Stimulated activated CD8-positive, alpha-beta memory T cell treated with anti-CD3 and anti-CD28 coated beads, Interleukin-15, amount 100 ng/mL, for 24 hours (primary cell): ENCODE measurements at places on chromosomes 7 and 10.

DNA sequence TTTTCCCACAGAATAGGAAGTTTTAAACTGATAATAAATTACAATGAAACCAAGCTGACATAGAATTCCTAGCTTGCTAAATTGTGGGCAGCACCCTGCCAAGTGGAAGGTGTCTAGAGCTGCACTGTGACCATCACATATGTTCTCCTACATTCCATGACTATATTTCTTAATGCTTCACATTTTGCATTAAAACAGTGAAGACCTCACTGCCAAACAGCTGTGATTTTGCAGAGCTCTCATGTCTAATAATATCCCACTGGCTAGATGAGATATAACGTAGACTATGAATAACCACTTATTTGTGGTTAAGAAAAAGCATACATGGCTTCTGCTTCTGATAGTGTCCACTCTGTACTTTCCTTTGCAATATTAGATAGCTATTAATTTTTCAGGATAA is 228.3 kb upstream of the TEX47 start:
- no peak for DNase-seq

- no peak for DNase-seq
Observed at GRCh38 chr7:57256637-57257375, 124.6 kb upstream of the ZNF479 start.

DNA sequence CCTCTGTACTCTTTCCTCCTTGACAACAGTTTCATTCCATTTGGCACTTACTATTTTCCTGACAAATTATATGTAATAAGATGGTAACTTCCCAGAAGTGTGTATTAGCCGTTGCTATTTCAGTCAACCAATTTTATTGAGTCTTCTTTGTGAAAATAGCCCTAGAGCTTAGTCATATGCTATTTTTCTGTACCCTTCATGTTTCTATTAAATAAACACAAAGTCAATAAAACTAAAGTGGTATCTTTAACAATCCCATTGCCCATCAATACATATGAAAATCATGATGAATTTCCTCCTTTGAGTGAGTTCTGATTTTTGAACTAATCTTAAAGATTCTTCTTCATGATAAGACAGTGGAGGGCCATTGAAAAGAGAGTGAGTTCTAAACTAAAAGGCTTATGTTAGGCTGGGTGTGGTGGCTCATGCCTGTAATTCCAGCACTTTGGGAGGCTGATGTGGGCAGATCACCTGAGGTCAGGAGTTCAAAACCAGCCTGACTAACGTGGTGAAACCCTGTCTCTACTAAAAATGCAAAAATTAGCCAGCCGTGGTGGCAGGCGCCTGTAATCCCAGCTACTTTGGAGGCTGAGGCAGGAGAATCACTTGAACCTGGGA is 5.9 kb upstream of the MYPN start:
- no peak for DNase-seq

DNA sequence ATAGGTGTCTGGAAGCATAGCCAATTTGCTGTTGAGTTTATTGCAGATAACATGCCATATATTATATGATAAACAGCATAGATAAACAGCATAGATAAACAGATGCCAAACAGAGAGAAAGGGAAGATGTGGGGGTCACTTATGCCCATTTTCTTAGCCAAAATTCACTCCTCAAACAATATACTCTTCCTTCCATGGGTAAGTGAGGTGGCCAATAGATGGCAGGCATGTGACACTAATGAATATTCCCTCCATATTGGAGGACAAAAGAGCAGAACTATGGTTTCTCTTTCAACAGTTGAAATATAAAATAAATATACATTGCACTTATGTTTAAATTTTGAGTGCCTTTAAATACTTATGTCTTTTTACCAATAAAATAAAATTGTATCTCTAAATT is 1212.8 kb downstream of the REEP3 start:
- DNase-seq = no peak

DNA sequence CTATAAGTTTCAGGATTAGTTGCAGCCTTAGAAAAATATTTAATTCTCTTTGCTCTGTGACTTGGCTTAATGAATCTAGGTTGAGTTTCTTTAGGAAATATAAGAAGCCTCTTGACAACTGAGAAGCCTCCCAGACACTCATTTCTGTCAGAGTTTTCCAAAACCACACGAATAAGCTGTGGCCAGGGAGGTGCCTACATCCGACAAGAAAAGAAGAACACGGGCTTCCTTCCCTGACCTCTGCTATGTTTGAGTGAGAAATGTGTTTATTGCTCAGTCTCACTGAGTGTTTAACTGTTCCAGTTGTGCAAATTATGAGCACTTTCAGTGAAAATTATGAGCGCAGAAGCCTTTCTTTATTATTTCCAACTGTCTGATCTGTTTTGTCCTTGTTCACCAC is 105.0 kb downstream of the TRIL start:
- DNase-seq = no peak

DNA sequence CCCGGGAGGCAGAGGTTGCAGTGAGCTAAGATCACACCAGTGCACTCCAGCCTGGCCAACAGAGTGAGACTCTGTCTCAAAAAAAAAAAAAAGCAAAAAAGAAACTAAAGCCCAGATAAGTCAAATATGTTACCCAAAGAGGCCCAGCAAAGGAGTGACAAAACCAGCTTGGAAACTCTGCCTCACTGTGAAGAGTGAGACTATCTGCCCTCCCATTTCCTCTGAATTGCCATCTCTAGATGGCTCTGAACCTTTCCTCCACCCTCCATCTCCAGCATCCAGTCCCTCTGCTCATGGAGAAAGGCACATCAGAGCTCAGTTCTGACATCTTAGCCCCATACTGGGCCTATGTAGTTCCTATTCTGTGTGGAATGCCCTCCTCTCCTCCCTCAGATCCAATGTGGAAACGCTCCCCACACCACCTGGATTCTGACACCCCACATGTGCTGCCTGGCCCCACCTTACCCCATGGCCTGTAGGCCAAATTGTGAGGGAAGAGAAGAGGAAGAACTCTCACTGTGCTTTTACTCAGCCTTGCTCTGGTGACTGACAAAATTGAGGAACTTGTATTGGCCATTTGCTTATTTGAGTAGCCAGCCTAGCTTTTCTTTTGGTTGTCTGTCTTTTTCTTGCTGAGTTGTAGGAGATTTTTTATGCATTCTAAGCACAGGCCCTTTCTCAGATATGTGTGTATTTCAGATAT is 18.0 kb upstream of the NUDCD3 start:
- DNase-seq = no peak

- no peak for DNase-seq
Observed at GRCh38 chr10:72243822-72244437, 27.9 kb upstream of the ASCC1 start.

- no peak for DNase-seq
Observed at GRCh38 chr7:96426685-96427084, 104.8 kb upstream of the SLC25A13 start.

GRCh38 chr10:111435871-111436270 is 359.0 kb downstream of the ADRA2A start:
- DNase-seq = no peak

DNA sequence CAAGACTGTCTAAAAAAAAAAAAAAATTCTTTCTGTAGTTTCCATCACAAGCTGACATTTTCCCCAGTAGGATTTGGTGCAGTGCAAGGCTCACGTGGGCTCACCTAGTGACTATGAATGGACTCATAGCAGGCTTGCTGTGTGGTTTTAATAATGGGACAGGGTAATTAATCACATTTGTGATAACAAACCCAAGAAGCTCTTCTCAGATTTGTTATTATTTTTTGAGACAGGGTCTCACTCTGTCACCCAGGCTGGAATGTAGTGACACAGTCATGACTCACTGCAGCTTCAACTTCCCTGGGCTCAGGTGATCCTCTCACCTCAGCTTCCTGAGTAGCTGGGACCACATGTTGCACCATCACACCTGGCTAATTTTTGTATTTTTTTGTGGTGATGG is 40.0 kb downstream of the NACAD start:
- no peak for DNase-seq

DNA sequence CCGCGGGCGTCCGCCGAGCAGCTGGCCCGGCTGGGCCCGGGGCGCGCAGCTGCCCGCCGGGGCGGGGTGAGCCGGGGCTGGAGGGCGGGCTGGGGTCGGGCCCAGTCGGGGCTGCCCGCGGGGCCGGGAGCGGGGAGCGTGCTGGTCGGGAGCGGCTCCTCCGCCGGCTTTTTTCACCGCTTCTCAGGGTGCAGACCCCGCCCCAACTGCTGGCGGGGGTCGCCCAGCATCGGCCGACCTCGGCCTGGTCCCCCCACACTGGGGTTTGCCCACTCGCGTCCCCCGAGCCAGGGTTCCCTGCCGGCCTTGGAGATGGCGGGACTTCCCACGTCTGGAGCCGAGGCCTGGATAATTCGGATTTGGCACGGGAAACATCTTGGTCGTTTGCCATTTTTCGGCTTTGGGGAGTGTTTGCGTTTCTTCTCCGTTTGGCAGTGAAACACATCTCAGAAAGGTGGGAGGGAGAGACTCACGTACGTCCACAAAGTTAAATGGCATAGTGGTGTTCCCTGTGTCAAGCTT is 432 bp downstream of the TMEM248 start:
- DNase-seq = no peak

DNA sequence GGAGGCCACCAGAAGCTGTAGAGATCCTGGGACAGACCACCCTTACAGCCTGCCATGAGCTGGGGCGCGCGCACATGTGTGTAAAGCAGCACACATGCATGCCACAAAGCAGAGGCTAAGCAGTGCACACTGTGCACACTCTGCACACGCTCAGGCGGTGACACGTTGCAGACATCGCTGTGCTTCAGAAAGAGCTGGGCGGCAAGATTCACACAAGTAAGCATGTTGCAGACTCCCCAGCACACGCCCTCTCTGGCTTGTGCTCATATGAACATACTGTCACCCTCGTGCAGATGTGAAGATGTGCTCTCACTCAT is 478.9 kb downstream of the DNAJB6 start:
- DNase-seq = no peak

DNA sequence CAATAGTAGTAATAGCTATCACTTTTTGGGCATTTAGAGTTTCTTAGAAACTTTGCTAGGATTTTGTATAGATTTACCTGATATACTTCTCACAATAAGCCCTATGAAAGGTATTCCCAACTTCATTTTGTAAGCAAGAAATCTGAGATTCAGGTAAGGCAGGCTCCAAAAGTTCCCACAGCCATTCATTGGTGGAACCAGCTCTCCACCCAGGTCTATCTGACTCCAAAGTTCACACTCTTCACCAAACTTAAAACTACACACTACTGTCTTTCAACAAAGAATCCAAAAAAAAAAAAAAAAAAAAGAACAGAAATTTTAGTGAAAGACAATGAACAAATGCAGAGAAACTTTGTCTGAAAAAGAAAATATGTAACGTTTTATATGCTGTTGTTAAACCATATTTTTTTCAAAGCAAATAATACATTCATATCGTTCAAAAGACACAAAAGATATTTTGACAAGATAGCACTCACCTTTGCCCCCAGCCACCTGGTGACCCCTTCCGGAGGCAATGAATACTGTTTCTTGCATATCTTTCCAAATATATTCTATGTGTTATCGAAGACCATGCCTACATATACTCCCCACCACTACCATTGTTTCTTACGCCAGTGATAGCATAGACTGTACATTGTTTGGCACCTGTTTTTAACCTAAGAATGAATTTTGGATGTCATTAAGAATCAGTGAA is 108.2 kb downstream of the C1GALT1 start:
- no peak for DNase-seq

GRCh38 chr7:8515640-8516185 is 82.3 kb downstream of the NXPH1 start:
- DNase-seq = no peak

DNA sequence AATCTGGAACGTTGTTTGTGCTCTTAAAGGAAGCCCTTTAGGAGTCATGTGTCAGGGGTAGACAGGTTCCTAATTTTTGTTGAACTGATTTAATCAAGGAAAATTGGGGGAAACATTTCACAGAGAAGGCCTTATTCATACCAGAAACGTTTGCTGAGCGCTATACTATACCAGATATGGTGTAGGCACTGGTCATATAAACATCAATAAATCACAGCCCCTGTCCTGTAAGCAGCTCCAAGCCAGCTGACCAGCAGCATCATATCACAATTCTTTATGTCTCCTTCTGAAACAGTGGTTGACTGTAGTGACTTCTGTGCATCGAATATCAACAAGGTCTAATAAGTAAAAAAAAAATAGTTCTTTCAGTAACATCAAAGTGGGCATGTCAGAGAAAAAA is 1.1 kb downstream of the TMEM178B start:
- no peak for DNase-seq

DNA sequence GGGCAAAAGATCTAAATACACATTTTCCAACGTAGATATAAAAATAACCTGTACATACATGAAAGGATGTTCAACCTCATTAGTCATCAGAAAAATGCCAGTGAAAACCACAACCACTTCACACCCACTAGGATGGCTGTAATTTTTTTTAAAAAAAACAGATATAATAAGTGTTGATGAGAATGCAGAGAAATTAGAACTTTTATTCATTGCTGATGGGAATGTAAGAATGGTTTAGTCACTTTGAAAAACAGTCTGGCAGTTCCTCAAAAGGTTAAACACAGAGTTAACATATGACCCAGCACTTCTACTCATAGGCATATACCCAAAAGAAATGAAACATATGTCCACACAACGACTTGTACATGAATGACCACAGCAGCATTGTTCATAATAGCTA is 32.3 kb upstream of the PRKCQ start:
- no peak for DNase-seq

GRCh38 chr10:81866753-81867152 is 8.2 kb upstream of the NRG3 start:
- DNase-seq = no peak

- DNase-seq = no peak
Observed at GRCh38 chr10:98477861-98478260, 31.1 kb upstream of the HPS1 start.

DNA sequence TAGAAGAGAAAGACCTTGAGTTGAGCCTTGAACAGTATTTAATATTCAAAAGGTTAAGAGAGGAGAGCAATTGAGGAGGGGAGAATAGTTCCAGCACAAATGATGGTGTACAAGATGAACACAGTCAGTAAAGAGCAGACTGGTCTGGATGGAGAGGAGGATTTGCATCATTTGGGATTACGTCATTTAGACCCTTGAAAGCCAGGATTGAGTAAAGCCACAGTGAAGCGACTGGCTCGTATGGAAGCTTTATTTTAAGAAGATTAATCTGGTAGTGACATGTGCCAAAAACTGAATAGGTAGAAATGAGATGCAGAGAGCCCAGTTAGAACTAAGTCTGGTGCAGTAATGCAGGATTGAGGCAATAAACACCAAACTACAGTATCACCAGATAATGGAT is 52.6 kb downstream of the TRUB1 start:
- DNase-seq = no peak

DNA sequence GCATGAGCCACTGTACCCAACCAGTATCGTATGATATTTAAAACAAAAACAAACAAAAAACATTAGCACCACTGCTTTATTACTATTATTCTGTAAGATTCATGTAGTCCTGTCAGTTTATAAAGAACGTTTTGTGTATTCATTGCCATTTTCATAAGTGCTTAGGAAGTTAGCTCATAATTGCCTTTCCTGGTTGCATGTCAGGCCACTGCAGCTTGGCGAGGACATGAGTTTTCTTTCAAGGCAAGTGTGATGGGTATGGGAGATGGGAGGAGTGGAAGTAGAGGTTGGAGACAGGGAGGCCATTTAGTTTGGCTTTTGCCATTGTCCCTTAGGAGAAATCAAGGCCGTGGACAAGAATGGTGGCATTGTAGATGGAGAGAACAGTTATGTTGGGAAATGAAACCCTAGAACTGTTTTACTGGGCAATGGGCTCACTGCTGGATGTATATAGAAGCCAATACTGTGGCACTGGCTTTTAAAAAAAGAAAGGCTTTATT is 48.9 kb downstream of the TYW1 start:
- no peak for DNase-seq

- no peak for DNase-seq
Observed at GRCh38 chr10:58806970-58807628, 294.4 kb downstream of the BICC1 start.
